Peyer's patch (tissue), 4 donors: ENCODE measurements at places on chromosomes 2 and 18. TPM values are rescaled to one million over a fixed set of nuclear protein-coding genes. Genes with fewer than 3 reads are reported as not detected.

The SERPINB2 gene
- not detected for total RNA-seq

The MSTN gene
- 0.70 TPM for total RNA-seq

The SMYD5 gene
- 46.2 TPM for total RNA-seq

The OR6B2 gene
- not detected for total RNA-seq

The ITGB6 gene
- total RNA-seq = 9.9 TPM

The ATOH8 gene
- total RNA-seq = 5.3 TPM

The EMILIN2 gene
- 6.8 TPM for total RNA-seq

The GAL3ST2 gene
- total RNA-seq = 3.3 TPM

The SERPINB3 gene
- total RNA-seq = not detected

The UGT1A8 gene
- total RNA-seq = 19.6 TPM

The CRIM1 gene
- 29.9 TPM for total RNA-seq

The POTEC gene
- not detected for total RNA-seq

The MCFD2 gene
- total RNA-seq = 21.5 TPM

The LBH gene
- total RNA-seq = 44.6 TPM

The GTF2A1L gene
- total RNA-seq = not detected

The TDRD15 gene
- not detected for total RNA-seq

The TMEM163 gene
- total RNA-seq = not detected

The CABLES1 gene
- total RNA-seq = 28.5 TPM

The CPO gene
- 234 TPM for total RNA-seq

The SLC4A5 gene
- total RNA-seq = 2.6 TPM

The CYS1 gene
- 5.8 TPM for total RNA-seq

The DAW1 gene
- not detected for total RNA-seq

The CSRNP3 gene
- total RNA-seq = 10.5 TPM

The GPR35 gene
- total RNA-seq = 257 TPM

The MEIS1 gene
- 7.2 TPM for total RNA-seq

The TEX44 gene
- total RNA-seq = not detected
